H1 (cell line): ENCODE measurements at places on chromosomes 4 and X. TPM values are rescaled to one million over a fixed set of nuclear protein-coding genes. Genes with fewer than 3 reads are reported as not detected.

The ZIC3 gene
- 73.1 and 79.2 TPM in 2 replicates for total RNA-seq

DNA sequence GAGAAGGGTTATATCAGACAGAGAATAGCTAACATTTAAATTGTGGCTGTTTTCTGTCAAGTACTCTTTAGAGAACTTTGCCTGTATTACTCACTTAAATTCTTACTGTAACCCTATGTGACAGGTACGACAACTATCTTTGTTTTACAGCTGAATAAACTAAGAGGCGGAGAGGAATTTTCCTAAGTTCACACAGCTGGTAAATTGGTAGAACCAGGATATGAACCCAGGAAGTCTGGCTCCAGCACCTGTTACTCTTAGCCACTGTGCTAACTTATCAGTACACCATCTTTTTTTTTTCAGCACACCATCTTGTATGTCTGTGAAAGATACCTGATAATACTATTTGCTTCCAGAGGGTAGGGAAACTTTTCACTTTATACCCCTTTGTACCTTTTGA, 2.0 kb upstream of the SYP start:
- DNase-seq = no peak

The AFM gene
- total RNA-seq = not detected in 2 replicates

DNA sequence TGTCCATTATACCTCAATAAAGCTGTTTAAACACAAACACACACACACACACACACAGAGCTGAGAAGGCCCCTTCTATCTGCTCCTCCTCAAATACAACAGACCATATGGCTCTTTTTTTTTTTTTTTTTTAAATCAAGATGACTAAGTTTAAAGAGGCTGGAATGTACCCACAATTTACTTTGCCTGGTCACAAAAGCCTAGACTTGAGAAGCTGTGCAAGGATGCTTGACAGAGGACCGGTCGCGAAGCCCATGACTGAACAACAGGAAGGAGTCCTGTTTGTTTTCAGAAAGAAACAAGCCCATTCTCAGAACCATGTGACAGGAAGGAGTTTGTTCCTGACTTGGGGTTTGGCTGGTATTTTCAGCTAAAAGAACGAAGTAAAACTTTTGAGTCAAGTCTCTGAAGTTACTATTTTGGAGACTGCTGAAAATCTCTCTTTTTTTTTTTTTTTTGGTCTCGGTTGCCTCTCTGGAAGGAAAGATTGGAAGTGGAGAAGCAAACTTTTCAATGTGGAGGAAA, 650.9 kb upstream of the TENM3 start:
- DNase-seq = no peak

DNA sequence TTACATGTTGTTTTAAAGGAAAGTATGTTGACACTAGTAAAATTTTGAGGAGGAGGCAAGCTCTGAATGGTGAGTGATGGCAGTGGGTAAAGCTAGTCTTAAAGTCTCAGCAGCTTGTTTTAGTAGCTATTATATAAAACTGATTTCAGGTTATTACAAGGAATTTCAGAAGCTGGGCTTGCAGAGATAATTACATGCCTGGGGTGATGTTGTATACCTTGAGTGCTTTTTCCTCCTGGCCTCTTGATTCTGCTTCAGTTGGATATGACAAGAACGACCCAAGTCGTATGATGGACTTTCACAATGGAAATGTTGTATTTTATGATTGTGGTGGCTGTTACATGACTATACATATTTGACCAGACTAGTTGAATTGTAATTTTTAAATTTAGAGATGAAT, 175.5 kb upstream of the ADGRL3 start:
- no peak for DNase-seq
